ENCODE measurements at places on chromosomes 2 and 18. TPM values are rescaled to one million over a fixed set of nuclear protein-coding genes. Genes with fewer than 3 reads are reported as not detected.

GRCh38 chr2:100189387-100189786 lies 47.0 kb upstream of the AFF3 start:
- H3K4me3 ChIP-seq, result no peak overlapping the region
- no peaks in the 10 kb centered on the region for H3K4me1 ChIP-seq
- H3K27me3 ChIP-seq, result no peaks in the 10 kb centered on the region
- H3K27ac ChIP-seq, result no peak overlapping the region
- H3K36me3 ChIP-seq, result no peaks in the 10 kb centered on the region

GRCh38 chr2:163135256-163135655 lies 296.7 kb upstream of the KCNH7 start:
- no peaks in the 10 kb centered on the region for H3K36me3 ChIP-seq
- no peak overlapping the region for H3K4me3 ChIP-seq
- H3K27ac ChIP-seq, result no peak overlapping the region
- no peak for DNase-seq
- no peaks in the 10 kb centered on the region for H3K27me3 ChIP-seq
- H3K4me1 ChIP-seq, result no peaks in the 10 kb centered on the region

DNA sequence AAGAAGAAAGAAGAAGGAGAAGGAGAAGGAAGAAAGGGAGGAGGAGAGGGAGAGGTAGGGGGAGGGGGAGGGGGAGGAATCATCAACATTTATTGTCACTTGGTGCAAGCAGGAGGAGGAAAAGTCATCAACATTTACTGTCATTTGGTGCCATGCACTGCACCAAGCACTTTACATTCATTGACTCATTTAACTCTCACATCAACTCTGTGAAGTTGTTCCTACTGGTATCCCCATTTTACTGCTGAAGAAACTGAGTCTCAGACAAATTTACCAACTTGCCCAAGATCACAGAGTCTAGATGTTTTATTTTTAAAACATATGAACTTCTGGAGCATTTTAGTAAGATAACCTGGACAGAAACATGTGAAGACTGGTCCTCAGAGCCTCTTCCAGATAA lies 46.7 kb upstream of the NEB start:
- H3K36me3 ChIP-seq, result peaks cover 4% of the 10 kb centered on the region
- no peaks in the 10 kb centered on the region for H3K27me3 ChIP-seq
- H3K27ac ChIP-seq, result no peak overlapping the region
- H3K4me1 ChIP-seq, result no peaks in the 10 kb centered on the region
- H3K4me3 ChIP-seq, result no peak overlapping the region

DNA sequence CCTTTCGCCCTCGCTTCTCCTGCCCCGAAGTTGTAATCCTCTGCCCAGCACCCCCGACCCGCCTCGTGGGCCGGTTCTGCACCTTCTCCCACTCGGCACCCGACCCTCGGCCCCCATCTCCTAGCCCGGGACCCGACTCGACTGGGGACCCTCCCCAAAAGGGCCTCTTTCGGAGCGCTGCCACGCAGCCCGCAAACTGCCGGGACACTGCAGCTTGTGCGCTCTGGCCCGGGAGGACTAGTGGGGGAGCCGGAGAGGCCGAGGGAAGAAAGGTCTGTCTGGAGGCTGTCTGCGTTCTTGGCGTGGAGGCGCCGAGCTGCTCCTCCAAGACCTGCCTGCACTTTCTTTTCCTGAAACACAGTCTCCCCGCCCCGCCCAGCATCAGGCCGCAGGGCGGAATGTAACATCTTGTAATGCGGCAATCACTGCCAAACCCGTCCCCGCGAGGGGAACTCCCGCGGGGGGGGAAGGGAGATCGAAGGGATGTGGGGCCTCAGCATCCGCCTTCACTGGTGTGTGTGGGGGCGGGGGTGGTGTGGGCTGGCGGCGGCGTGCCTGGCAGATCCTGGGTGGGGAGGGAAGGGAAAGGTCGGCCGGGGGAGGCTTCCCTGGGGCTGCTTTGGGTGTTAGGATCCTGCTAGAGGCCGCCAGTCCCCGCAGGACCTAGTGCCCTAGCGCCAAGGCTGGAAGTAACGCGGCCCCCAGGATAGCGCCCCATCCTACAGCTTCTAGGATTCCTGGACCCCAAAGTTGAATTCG lies 7.4 kb downstream of the DLX2 start:
- no peaks in the 10 kb centered on the region for H3K36me3 ChIP-seq
- H3K27ac ChIP-seq, result no peak overlapping the region
- peaks cover 96% of the 10 kb centered on the region for H3K27me3 ChIP-seq
- peaks cover 71% of the 10 kb centered on the region for H3K4me1 ChIP-seq
- DNase-seq, result no peak

- H3K27ac ChIP-seq, result no peak overlapping the region
- no peak for DNase-seq
- H3K36me3 ChIP-seq, result no peaks in the 10 kb centered on the region
- H3K4me3 ChIP-seq, result no peak overlapping the region
Measured at GRCh38 chr18:10120622-10121021, 206.8 kb downstream of the VAPA start.

DNA sequence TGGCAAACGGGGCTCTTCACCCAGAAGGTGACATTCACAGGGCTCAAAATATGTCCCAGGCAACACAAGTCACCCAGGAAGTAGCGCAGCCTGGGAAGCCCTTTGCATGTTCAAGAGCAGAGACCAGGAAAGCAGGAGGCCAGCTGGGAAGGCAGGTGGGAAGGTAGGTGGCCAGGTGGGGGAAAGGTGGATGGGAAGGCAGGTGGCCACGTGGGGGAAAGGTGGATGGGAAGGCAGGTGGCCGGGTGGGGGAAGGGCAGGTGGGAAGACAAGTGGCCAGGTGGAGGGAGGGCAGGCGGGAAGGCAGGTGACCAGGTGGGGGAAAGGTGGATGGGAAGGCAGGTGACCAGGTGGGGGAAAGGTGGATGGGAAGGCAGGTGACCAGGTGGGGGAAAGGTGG lies 102.7 kb downstream of the ZNF516 start:
- no peak for DNase-seq
- H3K4me3 ChIP-seq, result no peak overlapping the region
- peaks cover 30% of the 10 kb centered on the region for H3K4me1 ChIP-seq
- H3K27me3 ChIP-seq, result no peaks in the 10 kb centered on the region

- H3K27ac ChIP-seq, result no peak overlapping the region
- H3K36me3 ChIP-seq, result no peaks in the 10 kb centered on the region
- H3K4me1 ChIP-seq, result no peaks in the 10 kb centered on the region
- no peak for DNase-seq
- H3K4me3 ChIP-seq, result no peak overlapping the region
- H3K27me3 ChIP-seq, result no peaks in the 10 kb centered on the region
Measured at GRCh38 chr2:194116861-194117260, 1540.2 kb upstream of the SLC39A10 start.

DNA sequence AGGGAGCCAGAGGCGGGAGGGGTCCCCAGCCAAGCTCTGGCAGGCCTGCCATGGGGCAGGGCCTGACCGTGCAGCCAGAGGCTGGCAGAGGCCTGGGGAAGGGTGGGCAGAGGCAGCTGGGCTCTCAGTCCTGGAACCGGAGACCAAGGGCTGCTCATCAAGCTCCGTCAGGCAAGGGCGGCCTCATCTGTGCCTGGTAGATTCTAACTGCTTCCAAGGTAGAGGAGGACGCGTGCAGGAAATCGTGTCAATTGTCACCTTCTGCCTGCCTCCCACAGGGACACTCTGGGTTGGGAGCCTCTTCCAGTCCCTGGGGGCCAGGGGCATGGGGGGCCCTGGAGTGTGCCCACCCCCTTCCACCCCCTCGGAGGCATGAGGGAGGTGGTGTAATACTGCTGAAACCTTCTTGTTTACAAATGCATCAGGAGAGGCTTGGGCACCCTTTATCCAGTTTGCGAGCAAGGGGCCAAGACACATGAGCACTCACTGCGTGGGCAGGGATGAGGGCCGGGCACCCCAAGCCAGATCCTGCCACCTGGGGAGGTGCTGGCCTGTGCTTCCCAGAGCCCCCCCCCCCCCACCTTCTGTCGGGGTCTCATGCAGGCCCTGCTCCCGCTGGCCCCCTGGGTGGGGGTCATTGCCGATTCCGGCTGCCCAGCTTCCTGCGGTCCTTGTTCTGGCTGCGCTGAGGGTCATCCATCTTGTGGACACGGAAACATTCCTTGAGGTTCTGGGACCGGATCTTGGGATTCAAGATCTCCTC lies 9.0 kb downstream of the SNORC start:
- no peaks in the 10 kb centered on the region for H3K27me3 ChIP-seq
- H3K27ac ChIP-seq, result no peak overlapping the region
- H3K4me3 ChIP-seq, result no peak overlapping the region
- H3K36me3 ChIP-seq, result peaks cover 3% of the 10 kb centered on the region
- H3K4me1 ChIP-seq, result peaks cover 8% of the 10 kb centered on the region

- H3K36me3 ChIP-seq, result no peaks in the 10 kb centered on the region
- no peak overlapping the region for H3K27ac ChIP-seq
- H3K4me3 ChIP-seq, result no peak overlapping the region
- DNase-seq, result no peak
Measured at GRCh38 chr2:130763405-130763804, 8.1 kb downstream of the AMER3 start.

- H3K36me3 ChIP-seq, result no peaks in the 10 kb centered on the region
- H3K27ac ChIP-seq, result no peak overlapping the region
- no peaks in the 10 kb centered on the region for H3K27me3 ChIP-seq
Measured at GRCh38 chr2:213086050-213086449, 65.4 kb downstream of the IKZF2 start.

UBXN2A gene
- total RNA-seq, result 10.9 TPM

LTBP1 gene
- total RNA-seq, result 19.2 TPM

SCG2 gene
- 0.13 TPM for total RNA-seq

TRAF3IP1 gene
- total RNA-seq, result 13.5 TPM

ALPP gene
- total RNA-seq, result not detected

SFT2D3 gene
- total RNA-seq, result 3.3 TPM

Measured in esophagus squamous epithelium (tissue), 5 donors.